ENCODE measurements at places on chromosomes 1 and 21.

DNA sequence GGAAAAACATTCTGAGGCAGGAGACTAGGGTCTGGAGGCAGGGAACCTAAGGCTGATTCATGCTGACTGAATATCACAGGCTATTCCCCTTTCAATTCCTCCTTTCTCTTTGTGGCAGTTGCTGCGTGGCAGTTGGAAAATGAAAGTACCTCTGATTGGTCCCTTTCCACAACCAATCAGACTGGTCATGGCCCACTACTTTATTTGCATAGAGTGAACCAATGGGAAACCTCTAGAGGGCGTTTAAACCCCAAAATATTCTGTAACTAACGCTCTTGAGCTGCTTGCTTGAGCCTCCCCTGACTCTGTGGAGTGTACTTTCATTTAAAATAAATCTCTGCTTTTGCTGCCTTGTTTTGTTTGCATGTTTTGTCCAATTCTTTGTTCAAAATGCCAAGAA, 27.7 kb upstream of the VN1R5 start:
- no peak for DNase-seq

GRCh38 chr1:101452825-101453224, 216.0 kb downstream of the S1PR1 start:
- no peak for DNase-seq

DNA sequence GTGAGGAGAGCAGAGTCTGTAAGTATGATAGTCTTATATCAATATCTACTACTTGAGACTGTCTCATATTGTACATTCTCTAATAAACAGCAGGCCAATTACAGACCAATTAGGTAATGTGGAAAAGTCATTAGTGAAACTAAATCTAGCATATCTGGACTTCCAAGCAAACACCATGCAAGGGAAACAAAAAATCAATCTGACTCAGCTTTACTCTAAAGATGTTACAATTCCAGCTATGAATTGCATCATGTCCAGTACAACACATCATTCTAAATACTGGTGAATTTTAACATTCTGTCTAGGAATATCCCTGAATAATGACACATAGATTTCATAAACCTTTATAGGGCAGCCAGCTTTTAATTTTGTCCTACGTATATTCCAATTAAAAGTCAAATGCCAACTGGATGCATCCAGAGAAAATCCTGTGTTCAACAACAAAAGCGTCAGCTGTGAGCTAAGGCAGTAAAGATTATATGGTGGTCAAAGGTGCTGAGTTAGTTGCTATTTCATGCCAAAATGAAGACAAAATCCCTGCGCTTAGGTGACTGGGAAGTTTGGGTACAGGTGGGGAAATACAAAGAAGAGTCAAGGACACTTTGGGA, 159.3 kb downstream of the TTLL7 start:
- DNase-seq: peak; percentile 74

DNA sequence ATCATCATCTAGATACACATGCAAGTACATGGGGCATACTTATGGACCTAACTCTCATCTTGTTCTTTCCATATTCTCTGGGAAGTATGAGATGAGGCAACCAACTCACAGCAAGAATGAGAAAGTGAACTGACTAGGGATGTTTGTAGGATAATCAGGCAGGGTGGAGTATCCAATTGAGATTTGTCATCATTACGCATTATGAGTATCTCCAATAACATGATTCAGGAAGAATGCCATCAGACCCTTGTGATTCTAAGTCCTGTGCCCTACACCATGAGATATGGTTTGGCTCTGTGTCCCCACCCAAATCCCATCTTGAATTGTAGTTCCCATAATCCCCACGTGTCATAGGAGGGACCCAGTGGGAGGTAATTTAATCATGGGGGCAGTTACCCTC, 154.0 kb downstream of the SLC30A10 start:
- no peak for DNase-seq

DNA sequence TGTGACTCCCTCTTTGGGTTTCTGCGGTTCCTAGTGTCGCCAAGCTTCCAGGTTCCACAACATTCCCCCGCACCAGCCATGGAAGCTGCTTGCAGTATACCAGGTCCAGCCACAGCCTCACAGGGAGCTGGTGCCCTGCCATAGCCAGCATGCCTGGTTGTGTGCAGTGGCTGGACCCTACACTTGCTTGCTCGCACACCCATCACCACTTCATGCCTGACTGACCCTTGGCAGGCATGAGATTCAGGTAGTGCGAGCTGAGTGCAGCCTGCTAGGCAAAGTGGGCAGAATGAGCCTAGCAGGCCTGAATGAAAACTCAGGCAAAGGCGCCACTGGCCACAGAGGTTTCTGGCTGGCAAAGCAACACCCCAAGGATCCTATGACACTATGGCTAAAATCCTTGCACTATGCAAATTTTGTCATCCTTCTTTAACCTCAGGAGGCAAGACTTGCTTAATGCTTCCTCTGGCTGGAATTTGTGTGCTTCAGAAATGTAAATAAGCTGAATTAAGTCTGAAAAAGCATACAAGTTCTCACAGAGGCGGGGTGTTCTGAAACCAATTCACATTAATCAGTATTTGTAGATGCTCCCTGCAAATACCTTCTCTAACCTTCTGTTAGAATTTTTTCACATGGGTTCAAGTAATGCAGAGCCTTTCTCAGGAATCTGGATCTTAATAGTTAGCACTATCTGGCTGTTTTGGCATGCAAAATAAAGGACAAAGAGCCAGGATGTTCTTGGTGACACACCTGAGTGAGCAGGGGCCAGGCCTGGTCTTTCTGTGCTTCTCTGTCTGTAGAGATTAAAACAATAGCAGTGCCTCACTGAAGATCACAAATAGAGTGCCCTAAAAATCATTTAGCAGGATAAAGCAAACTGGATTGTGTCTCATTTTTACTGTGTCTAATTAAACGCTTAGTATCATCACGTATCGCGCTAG, 256.9 kb downstream of the GPATCH2 start:
- DNase-seq: no peak

DNA sequence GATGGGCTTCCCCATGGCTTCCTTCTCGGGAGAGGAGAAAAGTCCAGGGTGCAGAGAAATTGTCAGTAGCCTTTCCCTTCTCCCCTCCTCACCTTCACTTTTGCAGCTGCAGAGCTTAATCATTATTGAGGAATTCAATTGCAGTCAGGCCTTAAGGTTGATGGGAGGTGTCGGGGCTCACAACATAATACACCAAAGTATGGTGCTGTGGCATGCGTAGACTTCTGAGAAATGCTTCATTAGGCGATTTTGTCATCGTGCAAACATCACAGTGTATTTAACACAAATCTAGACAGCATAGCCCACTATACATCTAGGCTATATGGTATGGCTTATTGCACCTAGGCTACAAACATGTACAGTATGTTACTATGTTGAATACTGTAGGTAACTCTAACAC, 100.2 kb upstream of the PPM1J start:
- DNase-seq: no peak

- DNase-seq: no peak
Measured at GRCh38 chr1:157209514-157209913, 71.3 kb upstream of the ETV3 start.

- DNase-seq: peak; percentile 35
Measured at GRCh38 chr1:21927533-21928237, 9.4 kb downstream of the HSPG2 start.

DNA sequence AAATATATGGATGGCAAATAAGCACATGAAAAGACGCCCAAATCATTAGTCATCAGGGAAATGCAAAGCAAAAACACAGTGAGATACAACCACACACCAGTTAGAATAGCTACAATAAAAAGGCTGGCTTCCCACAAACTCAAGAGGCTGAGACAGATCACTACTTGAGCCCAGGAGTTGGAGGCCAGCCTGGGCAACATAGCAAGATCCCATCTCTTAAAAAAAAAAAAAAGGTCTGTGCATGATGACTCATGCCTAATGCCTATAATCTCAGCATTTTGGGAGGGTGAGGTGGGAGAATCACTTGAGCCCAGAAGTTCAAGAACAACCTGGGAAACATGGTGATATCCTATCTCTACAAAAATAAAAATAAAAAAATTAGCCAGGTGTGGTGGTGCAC, 19.8 kb downstream of the LDLRAD1 start:
- no peak for DNase-seq

DNA sequence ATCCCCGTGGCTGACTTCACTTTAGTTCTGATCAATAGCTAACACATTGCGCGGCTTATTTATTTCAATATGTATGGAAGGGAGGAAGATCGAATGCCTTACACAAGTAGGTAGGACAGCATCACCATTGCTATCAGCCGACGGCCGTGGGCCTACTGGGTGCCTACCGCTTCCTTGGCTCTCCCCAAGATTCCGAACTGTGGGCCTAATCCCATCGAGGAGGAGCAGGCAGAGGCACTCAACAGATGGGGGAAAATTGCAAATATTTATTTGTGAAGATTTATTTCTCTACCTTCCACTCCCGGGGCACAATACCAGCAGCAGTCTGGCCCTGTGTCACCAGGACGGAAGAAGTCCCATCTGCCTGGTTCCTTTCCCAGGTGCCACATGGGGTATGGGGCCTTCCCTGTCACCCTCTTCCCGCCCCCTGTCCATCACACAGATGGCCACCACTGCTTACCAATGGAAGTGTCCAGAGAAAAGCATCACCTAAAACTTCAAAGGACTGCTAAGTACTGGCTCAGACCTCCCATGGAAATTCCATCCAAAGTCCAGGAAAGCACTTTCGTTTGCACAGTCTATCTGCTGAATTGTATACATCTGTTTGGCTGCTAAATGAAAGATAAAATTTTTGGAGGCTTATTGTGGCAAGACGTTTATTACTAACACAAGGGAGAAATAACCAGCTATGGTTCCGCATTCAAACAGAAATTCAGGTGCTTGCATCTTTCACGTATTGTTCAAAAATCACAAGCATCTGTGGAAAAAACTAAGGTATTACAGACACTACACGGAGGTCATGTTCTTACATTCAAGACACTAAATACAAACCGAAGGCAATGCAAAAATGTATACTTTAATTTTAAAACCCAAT, 11.8 kb downstream of the AGT start:
- DNase-seq: no peak

DNA sequence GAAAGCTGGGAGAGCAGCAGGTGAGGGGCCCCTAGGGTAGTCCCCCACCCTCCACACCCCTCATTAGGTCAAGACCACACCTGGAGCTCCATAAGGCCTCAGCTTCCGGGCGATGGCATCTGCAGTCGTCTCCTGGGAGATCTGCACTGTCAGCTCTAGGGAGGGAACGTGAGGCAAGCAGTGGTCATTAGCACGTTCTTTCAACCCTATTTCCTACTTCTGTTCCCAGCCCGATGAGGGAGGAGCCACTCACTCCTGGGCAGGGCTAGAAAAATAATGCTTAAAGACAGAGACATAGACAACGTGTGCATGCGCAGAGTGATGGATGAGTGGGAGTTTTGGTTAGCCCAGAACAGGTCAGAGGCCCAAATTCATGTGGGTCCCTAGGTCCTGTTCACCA, 9.7 kb downstream of the KDF1 start:
- DNase-seq: no peak

GRCh38 chr1:212622906-212623305, 14.3 kb downstream of the ATF3 start:
- DNase-seq: no peak

- no peak for DNase-seq
Measured at GRCh38 chr1:3064901-3065300, 4.1 kb upstream of the PRDM16 start.

DNA sequence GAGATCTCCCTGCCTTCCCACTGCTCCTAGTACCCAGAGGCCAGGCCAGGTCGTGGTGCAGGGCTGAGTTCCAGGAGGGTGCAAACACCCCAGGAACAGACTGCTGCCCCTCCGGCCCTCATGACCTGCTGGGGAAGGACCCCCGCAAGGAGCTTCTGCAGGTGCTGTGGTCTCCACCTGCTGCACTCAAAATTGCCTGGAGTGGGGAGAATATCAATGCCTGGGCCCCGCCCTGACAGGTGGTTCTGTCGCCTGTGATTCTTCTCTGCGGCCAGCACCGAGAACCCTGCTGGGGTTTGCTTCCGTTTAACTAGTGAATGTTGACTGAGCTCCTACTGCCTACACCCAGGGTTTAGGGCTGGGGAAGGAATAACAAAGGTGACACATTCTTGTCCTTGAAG, 2.1 kb upstream of the TFF3 start:
- no peak for DNase-seq

Data from fibroblast of upper back skin (primary cell).